IMR-90 (cell line): ENCODE measurements at places on chromosomes 1 and 21. TPM values are rescaled to one million over a fixed set of nuclear protein-coding genes. Genes with fewer than 3 reads are reported as not detected.

DNA sequence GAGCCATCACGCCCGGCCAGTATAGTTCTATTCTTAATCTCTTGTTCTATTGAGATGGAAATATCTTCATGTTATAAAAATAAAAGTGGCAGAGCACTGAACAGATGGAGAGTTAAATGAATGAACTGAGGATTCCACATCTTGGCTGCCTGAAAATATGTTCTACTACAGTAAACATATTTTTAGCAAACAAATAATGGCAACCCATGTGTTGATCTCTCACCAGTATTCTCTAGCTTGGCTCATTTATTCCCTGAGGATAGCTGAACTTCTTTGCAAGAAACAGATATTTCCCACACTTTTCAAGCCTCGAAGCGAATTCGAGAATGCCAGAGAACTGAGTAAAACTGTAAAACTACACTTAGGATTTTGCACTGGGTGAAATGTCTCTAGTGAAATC, 58.9 kb downstream of the DIRAS3 start:
- no peaks in the 10 kb centered on the region for H3K36me3 ChIP-seq
- no peak overlapping the region for H3K27ac ChIP-seq
- no peak overlapping the region for H3K4me3 ChIP-seq
- peaks cover 4% of the 10 kb centered on the region for H3K4me1 ChIP-seq
- no peaks in the 10 kb centered on the region for H3K27me3 ChIP-seq
- DNase-seq: no peak

DNA sequence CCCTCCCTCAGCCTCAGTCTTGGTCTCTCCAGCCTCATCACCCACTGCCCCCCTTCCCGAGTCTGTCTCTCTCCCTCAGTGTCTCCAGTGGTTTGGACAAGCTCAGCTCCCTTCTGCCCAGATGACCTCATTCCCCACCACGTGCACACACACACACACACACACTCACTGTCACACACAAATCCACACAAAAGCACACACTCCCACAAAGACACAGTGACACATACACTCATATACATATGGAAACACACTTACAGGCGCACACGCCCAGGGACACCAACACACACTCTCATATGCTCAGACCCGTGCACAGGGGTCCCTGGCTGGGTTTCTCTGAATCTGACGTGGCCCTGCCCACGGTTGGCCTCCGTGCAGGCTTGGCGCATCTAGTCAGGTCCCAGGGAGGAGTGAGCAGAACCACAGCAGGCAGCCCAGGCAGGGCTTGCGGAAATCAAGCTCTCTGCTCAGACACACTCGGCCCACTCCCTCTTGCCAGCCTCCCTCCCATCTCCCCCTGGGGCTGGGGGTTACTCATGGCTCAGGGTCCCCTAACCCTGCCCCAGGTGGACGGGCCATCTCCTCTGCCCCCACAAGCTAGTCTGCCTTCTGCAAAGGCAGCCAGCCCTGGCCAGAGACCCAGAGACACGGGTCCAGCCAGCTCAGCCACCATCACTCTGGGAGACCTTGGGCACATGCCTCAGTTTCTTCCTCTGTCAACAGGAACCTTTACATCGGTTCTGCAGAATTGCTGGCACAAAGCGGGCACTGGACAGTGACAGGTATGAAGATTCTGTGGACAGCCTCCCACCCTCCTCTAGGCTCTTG, 38.5 kb upstream of the FAM131C start:
- no peak overlapping the region for H3K27ac ChIP-seq
- H3K36me3 ChIP-seq: no peaks in the 10 kb centered on the region
- peak; percentile 87 for DNase-seq
- no peak overlapping the region for H3K4me3 ChIP-seq

The ANGPTL3 gene
- polyA plus RNA-seq: not detected in 2 replicates

The HSD17B7 gene
- polyA plus RNA-seq: 10.6 and 11.1 TPM in 2 replicates

GRCh38 chr1:84225646-84226045, 75.9 kb upstream of the SAMD13 start:
- no peaks in the 10 kb centered on the region for H3K4me1 ChIP-seq
- 0 out of 2 replicates have a peak, but pooled peaks cover 1% of the 10 kb centered on the region for H3K36me3 ChIP-seq
- no peaks in the 10 kb centered on the region for H3K27me3 ChIP-seq
- no peak overlapping the region for H3K27ac ChIP-seq
- no peak for DNase-seq
- H3K4me3 ChIP-seq: no peak overlapping the region

The ERICH3 gene
- polyA plus RNA-seq: not detected in 2 replicates

The ANKRD65 gene
- polyA plus RNA-seq: 0.09 and 0.11 TPM in 2 replicates

DNA sequence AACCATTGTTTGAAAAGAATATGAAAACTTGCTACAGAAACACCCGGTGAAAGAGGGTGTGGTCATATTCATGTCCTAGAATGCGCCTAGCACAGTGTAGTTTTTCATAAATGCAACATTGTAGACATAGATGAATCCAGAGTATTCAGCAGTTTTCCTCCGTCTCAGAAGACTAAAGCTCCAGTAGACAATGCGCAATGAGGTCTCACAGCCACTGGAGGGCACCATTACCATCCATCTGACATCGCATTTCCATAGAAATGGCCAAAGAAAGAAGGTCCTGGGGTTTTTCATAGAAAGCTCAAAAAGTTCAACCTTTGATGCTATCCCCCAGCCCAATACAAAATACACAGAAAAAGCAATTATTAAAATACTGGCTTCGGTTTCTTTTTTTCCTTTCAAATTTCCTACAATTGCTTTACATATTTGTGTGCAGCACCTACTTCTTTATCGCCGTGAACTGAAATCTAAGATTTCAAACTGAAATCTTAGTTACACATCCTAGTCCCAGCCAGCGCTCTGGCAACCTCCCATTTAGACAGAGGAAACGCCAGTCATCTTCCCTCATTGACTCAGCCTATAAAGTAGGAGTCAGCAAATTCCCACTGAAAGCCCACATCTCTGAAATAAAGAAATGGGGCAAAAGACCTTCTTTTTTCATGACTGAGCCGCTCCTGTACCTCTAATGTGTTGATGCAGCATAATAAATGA, 3.9 kb upstream of the CD58 start:
- no peaks in the 10 kb centered on the region for H3K36me3 ChIP-seq
- H3K27ac ChIP-seq: no peak overlapping the region
- peaks cover 35% of the 10 kb centered on the region for H3K27me3 ChIP-seq
- no peak overlapping the region for H3K4me3 ChIP-seq
- peak; percentile 65 for DNase-seq
- H3K4me1 ChIP-seq: peaks cover 2% of the 10 kb centered on the region; the same call in 1 of the 2 replicates

- DNase-seq: no peak
- H3K4me3 ChIP-seq: no peak overlapping the region
- peaks cover 2% of the 10 kb centered on the region for H3K4me1 ChIP-seq
- no peaks in the 10 kb centered on the region for H3K36me3 ChIP-seq
- no peaks in the 10 kb centered on the region for H3K27me3 ChIP-seq
These were observed 47.2 kb downstream of the ARHGEF11 start for GRCh38 chr1:156998301-156998700.

DNA sequence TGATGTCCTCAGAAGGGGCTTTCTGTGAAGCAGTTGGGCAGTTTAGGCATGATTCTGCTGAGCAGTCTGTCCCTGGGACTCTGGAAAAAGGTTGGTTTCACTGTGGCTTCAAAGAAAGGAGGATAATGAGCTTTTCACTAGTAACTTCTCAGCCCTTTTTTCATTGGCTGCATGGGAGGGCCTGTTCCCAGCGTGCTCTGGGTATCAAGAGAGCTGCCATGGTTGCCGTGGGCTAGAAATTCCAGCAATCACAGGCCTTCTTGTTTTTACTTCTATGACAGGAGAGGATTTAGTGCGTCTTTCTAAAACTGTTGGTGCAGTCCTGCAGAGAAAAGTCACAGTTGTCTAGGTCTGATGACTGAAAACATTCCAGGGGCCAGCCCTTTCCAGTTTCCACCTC, 7.2 kb downstream of the SZRD1 start:
- no peak overlapping the region for H3K4me3 ChIP-seq
- no peaks in the 10 kb centered on the region for H3K36me3 ChIP-seq
- no peak for DNase-seq
- no peaks in the 10 kb centered on the region for H3K27me3 ChIP-seq
- H3K4me1 ChIP-seq: peaks cover 33% of the 10 kb centered on the region

The C1QTNF12 gene
- 1.1 and 2.6 TPM in 2 replicates for polyA plus RNA-seq

The CPTP gene
- 12.1 and 15.4 TPM in 2 replicates for polyA plus RNA-seq

DNA sequence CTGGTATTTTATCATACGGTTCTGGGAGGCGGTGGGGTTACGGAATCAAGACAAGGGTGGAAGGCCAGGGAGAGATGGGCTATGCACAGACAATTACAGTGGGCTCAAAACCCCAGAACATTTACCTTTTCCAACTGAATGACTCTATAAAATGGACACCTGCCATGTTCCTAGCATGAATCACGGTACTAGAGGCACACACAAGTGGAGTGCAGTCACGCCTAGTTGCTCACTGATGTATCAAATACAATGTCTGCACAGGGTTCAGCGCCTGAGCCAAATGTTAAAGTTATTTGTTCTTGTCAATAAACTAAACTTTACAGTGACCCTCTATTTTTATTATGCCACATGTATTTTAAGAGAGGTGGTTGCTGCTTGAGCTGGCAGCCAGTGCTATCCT, 121.4 kb downstream of the ATG4C start:
- H3K4me1 ChIP-seq: no peaks in the 10 kb centered on the region
- H3K4me3 ChIP-seq: no peak overlapping the region
- H3K27ac ChIP-seq: no peak overlapping the region
- H3K36me3 ChIP-seq: no peaks in the 10 kb centered on the region

The C4BPA gene
- polyA plus RNA-seq: not detected in 2 replicates

- no peaks in the 10 kb centered on the region for H3K27me3 ChIP-seq
- no peak overlapping the region for H3K27ac ChIP-seq
- no peak overlapping the region for H3K4me3 ChIP-seq
- H3K4me1 ChIP-seq: peaks cover 1% of the 10 kb centered on the region; the same call in 1 of the 2 replicates
- no peaks in the 10 kb centered on the region for H3K36me3 ChIP-seq
- no peak for DNase-seq
These were observed 23.8 kb downstream of the HSD11B1 start for GRCh38 chr1:209728466-209728865.

DNA sequence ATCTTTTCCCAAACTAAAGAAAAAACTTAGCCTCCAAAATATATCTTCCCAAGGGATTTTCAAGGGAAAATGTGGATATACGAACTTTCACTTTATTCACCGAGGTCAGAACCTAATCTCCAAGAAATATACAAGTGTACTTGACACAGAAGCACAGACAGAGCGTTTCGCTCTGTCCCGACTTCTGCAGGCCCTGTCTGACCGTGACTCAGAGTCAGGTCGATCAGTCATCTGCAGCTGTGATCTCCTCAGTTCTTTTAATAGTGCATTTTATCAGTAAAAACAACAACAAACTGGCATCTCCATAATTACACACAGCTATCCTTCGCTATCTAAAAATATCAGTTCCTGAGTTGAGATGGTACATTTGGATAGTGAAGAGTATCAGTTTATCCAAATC, 226.6 kb downstream of the TM2D1 start:
- no peak overlapping the region for H3K27ac ChIP-seq
- no peak for DNase-seq
- H3K4me1 ChIP-seq: no peaks in the 10 kb centered on the region
- no peaks in the 10 kb centered on the region for H3K36me3 ChIP-seq
- no peaks in the 10 kb centered on the region for H3K27me3 ChIP-seq
- no peak overlapping the region for H3K4me3 ChIP-seq

The RYR2 gene
- not detected in 2 replicates for polyA plus RNA-seq

- H3K27me3 ChIP-seq: no peaks in the 10 kb centered on the region
- H3K27ac ChIP-seq: no peak overlapping the region
These were observed 267.4 kb upstream of the RUNX1 start for GRCh38 chr21:35316456-35316855.

DNA sequence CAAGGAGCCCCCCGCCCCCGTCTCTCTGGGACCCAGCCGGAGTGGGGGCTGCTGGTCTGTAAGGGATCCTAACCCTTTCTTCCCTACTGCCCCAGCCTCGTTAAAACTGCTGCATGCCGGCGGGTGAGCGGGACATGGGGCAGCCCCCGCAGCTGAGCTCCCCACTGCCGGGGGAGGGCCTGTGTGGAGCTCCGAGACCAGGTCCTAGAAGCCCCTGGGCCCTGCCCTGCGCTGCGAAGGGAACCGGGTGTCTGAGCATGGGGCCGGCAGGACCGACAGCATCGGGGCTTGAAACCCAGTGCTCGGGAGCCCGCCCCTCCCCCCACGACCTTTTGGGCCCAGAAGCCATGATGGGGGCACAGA, 9.2 kb upstream of the COL6A1 start:
- no peaks in the 10 kb centered on the region for H3K27me3 ChIP-seq
- no peaks in the 10 kb centered on the region for H3K36me3 ChIP-seq
- no peak for DNase-seq
- peaks cover 45% of the 10 kb centered on the region for H3K4me1 ChIP-seq

DNA sequence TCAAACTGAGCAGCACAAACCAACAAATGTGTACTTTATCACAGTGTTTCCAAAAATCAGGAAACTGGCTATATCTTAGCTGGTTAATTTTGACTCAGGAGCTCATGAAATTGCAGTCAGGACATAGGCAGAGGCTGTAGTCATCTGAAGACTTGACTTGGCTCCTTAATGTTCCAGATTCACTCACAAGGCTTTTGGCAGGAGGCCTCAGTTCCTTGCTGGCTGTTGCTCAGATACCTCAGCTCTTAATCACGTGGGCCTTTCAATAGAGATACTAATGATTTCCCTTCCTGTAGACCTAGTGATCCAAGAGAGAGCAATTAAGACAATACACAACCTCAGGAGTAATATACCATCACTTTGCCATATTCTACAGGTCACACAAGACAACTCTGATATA, 537.7 kb downstream of the BRINP3 start:
- H3K4me3 ChIP-seq: no peak overlapping the region
- H3K36me3 ChIP-seq: no peaks in the 10 kb centered on the region
- no peak overlapping the region for H3K27ac ChIP-seq
- peak; percentile 78 for DNase-seq

The TMEM240 gene
- polyA plus RNA-seq: 7.6 and 10.2 TPM in 2 replicates

DNA sequence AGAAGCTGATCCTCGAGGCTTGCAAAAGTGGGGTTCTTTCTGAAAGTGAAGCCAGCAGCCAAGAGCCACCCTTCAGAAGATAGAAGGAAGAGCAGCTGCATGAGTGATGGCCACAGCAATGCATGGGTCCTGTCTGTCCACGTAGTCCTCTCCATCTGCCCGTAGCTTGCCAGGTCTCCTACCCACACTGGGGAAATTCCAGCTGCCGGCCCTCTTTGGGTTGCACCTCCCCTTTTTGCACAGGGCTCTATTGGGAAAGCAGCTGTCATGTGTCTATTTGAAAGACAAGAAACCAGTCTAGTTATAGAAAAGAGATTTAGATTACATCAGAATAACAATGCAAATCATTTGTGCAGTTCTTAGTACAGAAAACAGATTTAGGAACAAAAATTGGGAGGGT, 204.4 kb downstream of the GIPC2 start:
- peak; percentile 21 for DNase-seq
- no peak overlapping the region for H3K27ac ChIP-seq
- no peak overlapping the region for H3K4me3 ChIP-seq
- H3K36me3 ChIP-seq: no peaks in the 10 kb centered on the region

The RNU1-2 gene
- polyA plus RNA-seq: not detected in 2 replicates

DNA sequence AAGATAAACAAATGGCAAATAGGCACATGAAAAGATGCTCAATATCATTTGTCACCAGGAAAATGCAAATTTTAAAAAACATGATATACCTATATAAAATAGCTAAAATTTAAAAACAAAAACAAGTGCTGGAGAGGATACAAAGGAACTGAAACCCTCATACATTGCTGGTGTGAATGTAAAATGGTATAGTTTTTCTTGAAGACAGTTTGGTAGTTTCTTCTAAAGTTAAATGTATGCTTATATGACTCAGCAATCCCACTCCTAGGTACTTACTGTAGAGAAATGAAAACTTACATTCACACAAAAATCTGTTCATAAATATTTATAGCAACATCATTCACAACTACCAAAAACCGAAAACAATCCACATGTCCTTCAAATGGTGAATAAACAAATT, 11.2 kb downstream of the TAF12 start:
- H3K27ac ChIP-seq: no peak overlapping the region
- no peaks in the 10 kb centered on the region for H3K27me3 ChIP-seq
- DNase-seq: no peak
- H3K4me1 ChIP-seq: no peaks in the 10 kb centered on the region
- no peak overlapping the region for H3K4me3 ChIP-seq
